Activated T-cell treated with anti-CD3 and anti-CD28 coated beads, Interleukin-2, amount 50 U/mL, for 72 hours (primary cell): ENCODE measurements at places on chromosomes 2 and 18. TPM values are rescaled to one million over a fixed set of nuclear protein-coding genes. Genes with fewer than 3 reads are reported as not detected.
A peak's percentile ranks its signal among the peaks of the same experiment; 100 is the strongest.

- no peak for DNase-seq
- H3K27me3 ChIP-seq, result no peaks in the 10 kb centered on the region
- H3K27ac ChIP-seq, result peak overlapping the region; percentile 99
- H3K4me1 ChIP-seq, result peaks cover 51% of the 10 kb centered on the region
- H3K4me3 ChIP-seq, result peak overlapping the region; percentile 89
Measured at GRCh38 chr18:75248426-75249174, 38.0 kb downstream of the TSHZ1 start.

DNA sequence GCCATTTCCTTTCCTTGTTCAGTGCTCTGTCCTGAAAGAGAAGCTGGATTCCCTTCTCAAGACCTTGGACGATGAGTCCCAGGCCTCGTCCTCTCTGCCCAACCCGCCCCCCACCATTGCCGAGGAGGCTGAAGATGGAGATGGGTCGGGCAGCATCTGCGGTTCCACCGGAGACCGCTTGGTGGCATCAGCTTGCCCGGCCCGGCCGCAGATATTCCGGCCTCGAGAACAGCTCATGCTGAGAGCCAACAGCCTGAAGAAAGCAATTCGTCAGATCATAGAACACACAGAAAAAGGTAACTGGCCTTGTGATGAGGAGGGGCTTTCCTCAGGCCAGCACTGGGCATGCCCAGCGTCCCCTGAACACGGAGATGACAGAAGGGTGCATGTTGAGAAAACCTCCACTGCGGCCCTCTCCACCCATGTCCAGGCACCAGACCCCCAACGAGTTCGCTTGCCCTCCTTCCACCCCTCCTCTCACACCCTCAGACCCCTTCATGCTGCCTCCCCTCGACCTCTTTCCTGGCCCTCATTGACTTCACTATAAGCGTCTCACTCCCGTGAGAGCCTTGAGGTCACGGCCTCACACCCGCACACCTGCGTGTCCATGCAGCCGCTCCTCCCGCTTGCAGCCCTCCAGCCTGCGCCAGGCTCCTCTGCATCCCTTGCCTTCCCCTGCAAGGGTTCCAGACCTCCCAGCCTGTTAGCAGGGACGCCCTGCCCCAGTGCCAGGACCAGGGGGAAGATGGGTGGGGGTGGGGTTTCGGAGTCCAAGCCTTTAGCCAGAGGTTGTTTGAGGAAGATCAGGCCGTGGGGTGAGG is 95.0 kb downstream of the DGKD start:
- no peaks in the 10 kb centered on the region for H3K27me3 ChIP-seq
- no peak for DNase-seq
- no peak overlapping the region for H3K27ac ChIP-seq
- H3K36me3 ChIP-seq, result peaks cover 18% of the 10 kb centered on the region
- H3K4me1 ChIP-seq, result no peaks in the 10 kb centered on the region

GRCh38 chr2:238562446-238562845 is 135.7 kb downstream of the ASB1 start:
- no peaks in the 10 kb centered on the region for H3K27me3 ChIP-seq
- H3K4me3 ChIP-seq, result no peak overlapping the region
- H3K36me3 ChIP-seq, result no peaks in the 10 kb centered on the region
- H3K4me1 ChIP-seq, result no peaks in the 10 kb centered on the region
- H3K27ac ChIP-seq, result no peak overlapping the region

GRCh38 chr2:12488352-12489318 is 228.1 kb upstream of the TRIB2 start:
- DNase-seq, result peak; percentile 50
- peak overlapping the region; percentile 83 for H3K4me3 ChIP-seq
- no peaks in the 10 kb centered on the region for H3K36me3 ChIP-seq
- no peaks in the 10 kb centered on the region for H3K27me3 ChIP-seq

DNA sequence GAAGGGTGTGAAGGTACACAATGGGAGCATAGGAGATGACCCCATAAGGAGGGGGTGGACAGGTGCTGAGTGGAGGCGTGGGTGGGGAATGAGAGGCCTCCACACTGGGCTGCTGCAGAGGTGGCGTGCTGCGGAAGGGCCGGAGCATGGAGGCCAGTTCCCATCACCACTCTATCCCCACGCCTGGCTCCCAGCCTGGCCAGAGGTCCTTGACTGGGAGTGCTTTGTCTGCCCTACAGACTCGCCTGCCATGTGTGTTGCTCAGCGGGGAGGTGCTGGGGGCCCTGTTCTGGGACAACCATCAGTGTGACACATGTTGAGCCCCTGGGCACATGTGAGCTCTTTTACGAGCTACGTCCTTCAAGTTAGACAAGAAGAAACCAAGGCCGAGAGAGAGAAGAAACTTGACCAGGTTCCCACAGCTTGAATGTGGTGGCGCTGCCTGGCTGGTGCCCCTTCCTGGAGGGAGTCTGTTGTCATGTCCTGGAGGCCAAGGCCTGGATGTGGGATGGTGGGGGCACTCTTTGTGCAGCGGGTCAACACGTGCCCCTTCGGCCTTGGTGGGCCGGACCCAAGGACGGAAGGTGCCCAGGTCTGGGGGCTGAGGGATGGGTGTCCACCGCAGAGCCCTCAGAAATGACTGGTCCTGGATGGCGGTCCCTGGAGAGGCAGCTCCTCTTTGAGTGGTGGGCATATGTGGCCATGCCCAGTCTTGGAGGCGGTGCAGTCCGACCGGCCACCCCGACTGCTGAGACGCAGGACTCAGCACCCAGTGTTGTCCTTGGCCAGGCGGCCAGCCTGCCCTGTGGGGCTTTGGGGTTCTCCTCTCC is 1.2 kb upstream of the INPP5D start:
- H3K27ac ChIP-seq, result peak overlapping the region; percentile 16
- peaks cover 47% of the 10 kb centered on the region for H3K4me1 ChIP-seq
- peaks cover 6% of the 10 kb centered on the region for H3K27me3 ChIP-seq

- H3K27me3 ChIP-seq, result no peaks in the 10 kb centered on the region
- no peak for DNase-seq
- no peak overlapping the region for H3K4me3 ChIP-seq
- H3K4me1 ChIP-seq, result peaks cover 38% of the 10 kb centered on the region
- H3K27ac ChIP-seq, result peak overlapping the region; percentile 39
- peaks cover 18% of the 10 kb centered on the region for H3K36me3 ChIP-seq
Measured at GRCh38 chr18:46892842-46893241, 24.5 kb downstream of the PIAS2 start.

DNA sequence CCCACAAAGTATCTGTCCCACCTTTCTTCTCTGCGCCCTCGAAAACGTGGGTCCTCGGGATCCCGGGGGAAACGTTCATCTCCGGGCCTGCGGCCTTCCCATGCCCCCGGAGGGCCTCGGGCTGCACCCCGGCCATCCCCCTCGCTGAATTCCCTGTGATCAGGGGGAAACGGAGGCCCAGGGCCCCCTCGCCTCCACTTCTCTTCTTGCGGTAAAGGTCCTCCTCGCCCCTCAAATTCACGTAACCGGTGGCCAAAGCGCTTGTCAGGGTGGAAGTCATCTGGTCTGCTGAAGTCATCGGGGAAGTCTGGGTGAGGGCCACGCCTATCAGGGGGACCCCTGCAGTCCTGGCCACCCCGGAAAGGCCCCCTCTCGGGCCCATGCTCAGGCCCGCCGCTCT is 12.3 kb downstream of the SFT2D3 start:
- no peaks in the 10 kb centered on the region for H3K27me3 ChIP-seq
- no peaks in the 10 kb centered on the region for H3K36me3 ChIP-seq
- DNase-seq, result no peak
- H3K27ac ChIP-seq, result no peak overlapping the region
- H3K4me3 ChIP-seq, result no peak overlapping the region
- H3K4me1 ChIP-seq, result no peaks in the 10 kb centered on the region

- H3K4me1 ChIP-seq, result no peaks in the 10 kb centered on the region
- no peak overlapping the region for H3K27ac ChIP-seq
- no peaks in the 10 kb centered on the region for H3K27me3 ChIP-seq
- peaks cover 1% of the 10 kb centered on the region for H3K36me3 ChIP-seq
Measured at GRCh38 chr2:149765636-149766035, 178.1 kb upstream of the MMADHC start.

GRCh38 chr2:85769236-85769982 is 15.6 kb downstream of the ATOH8 start:
- peaks cover 45% of the 10 kb centered on the region for H3K27me3 ChIP-seq
- H3K4me3 ChIP-seq, result no peak overlapping the region
- H3K27ac ChIP-seq, result no peak overlapping the region
- no peaks in the 10 kb centered on the region for H3K4me1 ChIP-seq

DNA sequence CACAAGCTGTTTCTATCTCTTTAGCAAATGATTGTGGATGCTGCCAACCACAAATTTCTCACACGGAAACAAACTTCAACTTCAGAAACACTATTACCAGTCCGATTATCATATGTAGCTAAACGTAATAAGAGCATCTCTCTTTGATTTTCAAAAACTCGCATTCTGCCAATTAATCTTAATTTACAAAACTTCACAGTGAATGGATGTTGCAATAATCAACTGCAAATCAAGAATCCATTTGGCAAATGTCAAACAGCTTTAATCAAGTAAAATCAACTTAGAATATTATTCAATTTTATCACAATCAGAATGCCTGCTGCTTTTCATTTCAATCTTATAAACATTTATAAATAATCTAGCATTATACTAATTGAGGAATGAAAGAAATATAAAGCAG is 54.2 kb downstream of the DTNB start:
- H3K27ac ChIP-seq, result no peak overlapping the region
- peaks cover 1% of the 10 kb centered on the region for H3K4me1 ChIP-seq
- DNase-seq, result no peak
- no peak overlapping the region for H3K4me3 ChIP-seq
- H3K27me3 ChIP-seq, result no peaks in the 10 kb centered on the region

DNA sequence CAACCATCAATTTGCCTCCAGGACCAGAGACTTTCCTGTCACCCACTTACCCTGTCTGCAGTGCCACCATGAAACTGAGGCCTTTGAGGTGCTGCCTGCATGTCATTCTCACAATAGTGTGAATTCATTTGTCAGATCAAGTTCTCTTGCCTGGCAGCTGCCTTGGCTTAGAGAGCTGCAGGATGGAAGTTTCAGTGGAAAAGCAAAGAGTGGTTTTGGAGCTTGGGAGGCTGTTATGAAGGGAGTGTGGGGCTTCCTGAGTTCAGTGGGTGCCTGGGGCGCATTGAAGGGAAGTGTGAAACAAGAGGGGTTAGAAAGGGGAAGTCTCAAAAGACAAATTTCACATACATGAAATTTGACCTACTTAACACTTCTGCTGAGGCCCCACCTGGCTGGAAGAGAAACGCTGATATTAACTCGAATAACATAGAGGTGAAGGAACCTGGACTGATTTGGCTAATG is 7.9 kb upstream of the LBH start:
- peak overlapping the region; percentile 25 for H3K4me3 ChIP-seq
- H3K36me3 ChIP-seq, result no peaks in the 10 kb centered on the region
- H3K27me3 ChIP-seq, result peaks cover 5% of the 10 kb centered on the region
- DNase-seq, result no peak
- peaks cover 69% of the 10 kb centered on the region for H3K4me1 ChIP-seq
- peak overlapping the region; percentile 2 for H3K27ac ChIP-seq

GRCh38 chr2:237057107-237057506 is 28.6 kb upstream of the COPS8 start:
- no peak for DNase-seq
- peaks cover 14% of the 10 kb centered on the region for H3K4me1 ChIP-seq
- H3K27ac ChIP-seq, result no peak overlapping the region
- peaks cover 7% of the 10 kb centered on the region for H3K27me3 ChIP-seq

DNA sequence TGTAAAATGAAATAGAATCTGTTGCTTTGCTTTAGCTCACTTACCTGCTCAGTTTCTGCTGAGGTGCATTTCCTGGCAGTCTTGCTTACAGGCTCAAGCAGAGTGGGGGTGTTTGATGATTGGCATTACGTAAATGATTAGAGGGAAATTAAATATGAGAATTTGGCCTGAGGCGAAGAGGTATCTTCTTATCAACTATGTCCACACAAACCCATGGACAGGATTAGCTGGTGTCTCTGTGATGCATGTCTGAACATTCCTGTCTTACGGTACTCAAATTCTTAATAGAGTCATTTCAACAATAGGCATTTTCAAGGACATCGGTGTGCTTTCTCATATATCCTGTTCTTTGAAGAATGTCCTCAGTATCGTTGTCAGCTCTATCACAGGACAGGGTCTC is 102.1 kb downstream of the PRPF40A start:
- no peak for DNase-seq
- H3K36me3 ChIP-seq, result no peaks in the 10 kb centered on the region
- H3K27me3 ChIP-seq, result no peaks in the 10 kb centered on the region

DNA sequence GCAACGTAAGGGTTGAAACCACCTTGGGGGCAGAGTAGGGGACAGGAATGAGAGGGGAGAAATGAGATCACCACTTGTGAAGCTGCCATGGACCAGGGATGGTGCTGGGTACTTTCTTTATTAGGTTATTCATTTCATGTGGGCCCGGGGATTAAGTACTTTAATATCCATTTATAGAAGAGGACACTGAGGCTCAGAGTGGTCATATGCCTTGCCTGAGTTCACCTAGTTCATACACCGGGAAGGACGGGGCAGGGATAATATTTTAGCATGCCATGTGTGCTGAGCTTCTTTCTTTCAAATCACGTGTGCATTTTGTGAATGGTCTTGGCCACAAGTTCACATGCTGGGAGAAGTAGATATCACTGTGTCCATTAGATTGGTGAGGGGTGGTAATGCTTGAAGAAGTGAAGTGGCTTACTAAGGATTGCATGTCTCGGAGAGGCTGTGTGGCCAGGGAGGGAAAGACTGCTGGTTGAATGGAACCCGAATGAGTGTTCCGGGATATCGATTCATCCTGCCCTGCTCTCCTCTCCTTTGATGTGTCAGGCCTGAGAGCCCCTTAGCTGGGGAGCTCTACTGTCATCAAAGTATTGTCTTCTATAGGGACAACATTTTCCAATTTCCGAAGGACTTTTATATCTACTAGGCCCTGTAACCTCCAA is 187.1 kb downstream of the MYCN start:
- no peak overlapping the region for H3K4me3 ChIP-seq
- no peak overlapping the region for H3K27ac ChIP-seq
- no peaks in the 10 kb centered on the region for H3K36me3 ChIP-seq
- no peaks in the 10 kb centered on the region for H3K4me1 ChIP-seq
- DNase-seq, result no peak

- no peak overlapping the region for H3K4me3 ChIP-seq
- H3K4me1 ChIP-seq, result peaks cover 29% of the 10 kb centered on the region
- H3K36me3 ChIP-seq, result peaks cover 16% of the 10 kb centered on the region
- H3K27me3 ChIP-seq, result no peaks in the 10 kb centered on the region
- DNase-seq, result no peak
Measured at GRCh38 chr2:46716927-46717326, 198.7 kb downstream of the MCFD2 start.

DNA sequence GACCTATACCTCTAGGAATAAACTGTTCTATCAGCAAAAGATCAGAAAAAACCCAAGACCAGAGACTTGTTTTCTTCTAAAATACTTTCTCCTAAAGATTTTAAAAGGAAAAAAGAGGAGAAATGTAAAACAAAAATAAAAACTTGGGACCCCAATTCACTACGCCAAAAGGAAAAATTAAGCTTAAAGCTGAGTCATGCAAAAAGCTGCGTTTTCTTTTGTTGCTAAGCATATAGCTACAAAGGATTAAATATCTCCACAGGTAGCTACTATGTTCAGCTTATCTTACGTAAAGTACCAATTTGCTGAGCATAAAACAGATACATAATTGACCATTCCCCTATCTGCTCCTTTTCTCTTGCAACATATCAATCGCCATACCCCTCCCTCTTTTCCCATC is 950.0 kb upstream of the NXPH2 start:
- no peaks in the 10 kb centered on the region for H3K27me3 ChIP-seq
- no peaks in the 10 kb centered on the region for H3K4me1 ChIP-seq
- H3K36me3 ChIP-seq, result no peaks in the 10 kb centered on the region
- DNase-seq, result no peak
- no peak overlapping the region for H3K4me3 ChIP-seq
- H3K27ac ChIP-seq, result no peak overlapping the region

ARPC2 gene
- total RNA-seq, result 517 TPM

MSTN gene
- total RNA-seq, result not detected

MYOM1 gene
- 0.39 TPM for total RNA-seq

AGXT gene
- total RNA-seq, result not detected

FAM161A gene
- 9.1 TPM for total RNA-seq

TXNDC2 gene
- total RNA-seq, result not detected

TPO gene
- not detected for total RNA-seq

RAD51AP2 gene
- total RNA-seq, result not detected
